Pancreas (tissue), 10 donors: ENCODE measurements at places on chromosomes 6 and 20. TPM values are rescaled to one million over a fixed set of nuclear protein-coding genes. Genes with fewer than 3 reads are reported as not detected.

MYB gene
- polyA plus RNA-seq, result not detected

OR14J1 gene
- not detected for polyA plus RNA-seq

VSTM2L gene
- polyA plus RNA-seq, result 2.8 TPM

ZNF184 gene
- 1.9 TPM for polyA plus RNA-seq

DNA sequence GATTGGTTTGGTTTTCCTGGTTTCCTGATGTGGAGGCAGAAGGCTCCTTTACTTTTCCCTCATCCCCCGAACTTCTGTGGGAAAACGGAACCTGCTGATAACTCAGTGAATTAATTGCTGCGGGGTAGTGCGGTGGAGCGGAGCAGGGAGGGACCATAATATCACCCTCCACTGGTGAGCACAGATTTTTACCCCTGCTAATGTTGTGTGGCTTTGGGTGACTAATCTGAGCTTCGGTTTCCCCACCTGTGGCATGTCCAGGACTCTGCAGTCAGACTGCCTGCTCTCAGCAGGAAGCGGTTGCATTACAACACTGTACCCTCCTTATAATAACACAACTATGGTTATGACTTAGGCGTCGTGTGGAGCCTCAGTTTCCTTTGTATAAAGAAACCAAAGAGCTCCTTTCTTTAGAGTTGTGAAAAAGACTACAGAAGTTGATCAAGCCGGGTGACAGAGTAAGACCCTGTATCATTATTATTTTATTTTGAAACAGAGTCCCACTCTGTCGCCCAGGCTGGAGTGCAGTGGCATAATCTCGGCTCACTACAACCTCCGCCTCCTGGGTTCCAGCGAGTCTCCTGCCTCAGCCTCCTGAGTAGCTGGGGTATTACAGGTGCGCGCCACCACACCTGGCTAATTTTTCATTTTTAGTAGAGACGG is 2.2 kb upstream of the ID1 start:
- H3K36me3 ChIP-seq, result no peaks in the 10 kb centered on the region
- DNase-seq, result no peak
- H3K4me1 ChIP-seq, result peaks cover 4% of the 10 kb centered on the region

DNA sequence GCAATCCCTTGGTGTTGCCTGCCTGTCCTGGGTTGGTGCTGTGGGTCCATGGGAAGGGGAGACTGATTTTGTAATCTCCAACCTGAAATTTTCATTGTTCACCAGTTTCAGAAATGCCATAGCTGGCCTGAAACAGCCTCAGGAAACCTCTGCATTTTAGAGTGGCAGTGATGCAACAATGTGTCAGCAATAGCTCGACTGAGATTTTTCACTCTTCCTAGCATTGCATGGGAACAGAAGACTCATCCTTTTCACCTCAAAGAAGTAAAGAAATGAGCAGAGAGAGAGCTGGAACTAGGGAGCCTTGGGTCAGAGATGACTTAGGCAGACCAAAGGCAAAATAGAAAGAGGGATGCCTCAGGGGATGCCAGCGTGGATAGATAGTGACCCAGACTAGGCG is 23.7 kb upstream of the TMEM14A start:
- no peaks in the 10 kb centered on the region for H3K27me3 ChIP-seq
- no peaks in the 10 kb centered on the region for H3K4me1 ChIP-seq
- no peak for DNase-seq
- H3K4me3 ChIP-seq, result no peak overlapping the region

GRCh38 chr6:137033828-137034227 is 10.9 kb downstream of the IL20RA start:
- H3K36me3 ChIP-seq, result no peaks in the 10 kb centered on the region
- no peak overlapping the region for H3K27ac ChIP-seq
- no peak for DNase-seq
- H3K4me1 ChIP-seq, result no peaks in the 10 kb centered on the region

DNA sequence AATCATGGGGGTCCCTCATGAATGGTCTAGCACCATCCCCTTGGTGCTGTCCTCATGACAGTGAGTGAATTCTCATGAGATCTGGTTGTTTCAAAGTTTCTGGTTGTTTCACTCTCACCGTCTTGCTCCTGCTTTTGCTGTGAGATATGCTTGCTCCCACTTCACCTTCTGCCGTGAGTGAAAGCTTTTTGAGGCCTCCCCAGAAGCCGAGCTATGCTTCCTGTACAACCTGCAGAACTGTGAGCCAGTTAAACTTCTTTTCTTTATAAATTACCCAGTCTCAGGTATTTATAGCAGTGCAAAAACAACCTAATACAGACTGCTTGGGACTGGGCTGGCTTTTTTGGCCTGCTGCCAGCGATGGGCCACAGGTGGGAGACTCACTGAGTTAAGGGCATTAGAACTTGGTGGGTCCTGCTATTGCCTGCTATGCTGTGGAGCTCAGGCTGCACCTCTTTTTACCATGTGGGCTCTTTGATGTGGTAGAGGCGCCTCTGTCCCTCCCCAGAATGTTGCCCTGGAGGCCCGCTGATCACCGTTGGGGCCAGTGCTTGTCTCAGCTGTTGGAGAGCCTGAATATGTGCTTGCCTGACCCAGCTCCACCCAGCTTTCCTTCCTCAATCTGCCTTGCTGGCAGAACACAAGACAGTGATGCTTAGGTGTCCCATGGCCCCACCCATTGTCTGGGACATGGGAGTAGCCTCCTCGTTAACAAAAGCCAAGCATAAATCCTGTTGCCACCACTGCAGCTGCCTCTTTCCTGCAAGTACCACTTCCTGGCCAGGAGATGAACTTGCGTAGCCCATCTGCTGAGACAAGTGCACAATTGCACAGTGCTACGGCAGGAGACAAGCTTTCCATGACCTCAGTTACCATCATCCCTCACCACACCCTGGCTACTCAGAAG is 47.1 kb downstream of the IGF2R start:
- H3K36me3 ChIP-seq, result peaks cover 15% of the 10 kb centered on the region
- no peak overlapping the region for H3K4me3 ChIP-seq
- peaks cover 14% of the 10 kb centered on the region for H3K4me1 ChIP-seq
- DNase-seq, result no peak

DNA sequence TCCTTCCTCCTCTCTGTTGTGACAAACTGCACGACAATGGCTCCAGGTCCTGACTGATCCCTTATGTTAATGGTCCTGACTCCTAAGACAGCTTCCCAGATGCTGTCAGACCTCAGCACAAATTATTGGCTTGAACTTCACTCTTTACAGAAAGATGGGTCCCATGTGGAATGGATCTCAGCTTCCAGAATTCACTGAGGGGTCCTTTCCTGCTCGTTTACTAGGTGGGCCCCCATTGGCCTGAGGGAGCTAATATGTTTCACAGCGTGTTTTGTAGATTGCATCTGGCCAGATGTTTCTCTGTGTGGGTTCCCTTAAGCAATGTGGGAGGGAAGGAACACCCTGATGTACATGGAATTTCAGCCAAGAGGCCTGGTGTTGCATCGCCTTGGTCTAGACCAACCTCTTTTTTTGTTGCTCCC is 826.6 kb downstream of the MAFB start:
- no peak for DNase-seq
- no peak overlapping the region for H3K4me3 ChIP-seq
- H3K36me3 ChIP-seq, result no peaks in the 10 kb centered on the region
- H3K27me3 ChIP-seq, result no peaks in the 10 kb centered on the region

GRCh38 chr20:53294804-53295203 is 298.8 kb downstream of the ZNF217 start:
- no peak for DNase-seq
- no peak overlapping the region for H3K27ac ChIP-seq
- no peaks in the 10 kb centered on the region for H3K27me3 ChIP-seq
- no peak overlapping the region for H3K4me3 ChIP-seq
- H3K36me3 ChIP-seq, result no peaks in the 10 kb centered on the region
- H3K4me1 ChIP-seq, result no peaks in the 10 kb centered on the region
